ENCODE measurements at places on chromosomes 6 and 20.
A peak's percentile ranks its signal among the peaks of the same experiment; 100 is the strongest.

GRCh38 chr20:45924391-45925261, 9.9 kb upstream of the PCIF1 start:
- DNase-seq, result no peak

- DNase-seq, result no peak
These were observed 207.4 kb downstream of the BMP2 start for GRCh38 chr20:6974838-6975237.

DNA sequence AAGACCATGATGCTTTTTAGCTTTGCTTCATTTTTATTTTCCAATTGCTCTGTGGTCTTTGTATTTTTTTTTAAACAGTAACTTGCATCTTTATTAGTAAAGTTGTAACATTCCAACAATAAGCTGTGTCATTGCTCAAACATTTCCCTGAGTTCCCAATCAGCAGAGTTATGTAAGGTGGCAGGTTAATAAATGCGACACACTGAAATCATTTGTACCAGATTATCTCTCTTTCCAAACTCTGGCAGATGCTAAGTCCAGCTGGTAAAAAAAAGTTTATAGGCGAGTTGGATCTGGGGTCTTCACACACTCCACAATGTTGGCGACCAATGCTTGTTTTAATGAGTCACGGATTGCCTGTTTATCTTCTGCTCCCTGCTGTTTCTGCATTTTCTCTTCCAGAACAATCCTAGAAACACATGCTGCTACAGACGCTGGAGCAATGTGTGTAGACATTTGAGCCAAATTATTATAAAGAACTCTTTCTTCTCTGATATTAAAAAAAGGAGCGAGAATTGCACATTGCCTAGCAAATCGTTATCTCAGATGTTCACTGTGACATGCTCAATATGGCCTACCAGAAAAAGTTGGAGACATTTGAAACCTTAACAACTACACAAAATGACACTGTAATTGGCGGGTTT, 113.6 kb upstream of the IFNGR1 start:
- no peak for DNase-seq

DNA sequence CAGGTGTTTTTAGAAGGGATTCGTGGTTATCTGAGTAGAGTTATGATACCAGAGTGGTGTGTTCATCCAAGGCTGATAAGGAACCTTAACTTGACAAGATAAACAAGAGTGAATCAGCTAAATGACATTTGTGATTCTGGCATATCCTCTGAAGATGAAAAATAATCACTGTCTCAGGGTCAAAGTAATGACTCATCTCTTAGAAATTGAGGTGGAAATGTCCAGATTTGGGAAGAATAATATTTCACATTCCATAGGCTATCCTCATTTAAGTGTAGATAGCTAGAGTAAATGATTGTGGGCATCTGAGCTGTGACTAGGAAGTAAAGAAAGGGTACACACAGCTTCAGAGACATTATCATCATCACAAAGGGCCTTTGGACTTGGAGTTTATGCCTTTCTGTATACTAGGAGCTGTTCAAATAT, 255.7 kb downstream of the GJA1 start:
- no peak for DNase-seq

DNA sequence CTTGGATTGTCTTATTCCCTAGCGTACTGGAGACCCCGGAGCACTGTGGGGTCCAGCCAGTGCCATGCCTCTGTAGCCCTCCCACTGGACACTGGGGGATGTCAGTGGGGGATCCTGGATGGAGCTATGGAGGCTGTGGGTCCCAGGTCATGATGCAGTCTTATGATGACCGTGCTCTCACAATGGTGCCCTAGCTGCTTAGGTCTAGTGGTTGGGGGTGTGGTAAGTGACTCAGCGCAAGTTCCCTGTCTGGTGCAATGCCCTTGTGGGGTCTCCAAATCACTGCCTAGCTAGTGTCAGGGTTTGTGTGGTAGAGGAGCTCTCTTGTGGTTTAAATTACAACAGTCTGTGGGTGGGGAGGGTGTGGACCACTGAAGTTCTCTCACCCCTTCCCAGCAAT, 135.4 kb downstream of the CDC5L start:
- DNase-seq, result no peak

DNA sequence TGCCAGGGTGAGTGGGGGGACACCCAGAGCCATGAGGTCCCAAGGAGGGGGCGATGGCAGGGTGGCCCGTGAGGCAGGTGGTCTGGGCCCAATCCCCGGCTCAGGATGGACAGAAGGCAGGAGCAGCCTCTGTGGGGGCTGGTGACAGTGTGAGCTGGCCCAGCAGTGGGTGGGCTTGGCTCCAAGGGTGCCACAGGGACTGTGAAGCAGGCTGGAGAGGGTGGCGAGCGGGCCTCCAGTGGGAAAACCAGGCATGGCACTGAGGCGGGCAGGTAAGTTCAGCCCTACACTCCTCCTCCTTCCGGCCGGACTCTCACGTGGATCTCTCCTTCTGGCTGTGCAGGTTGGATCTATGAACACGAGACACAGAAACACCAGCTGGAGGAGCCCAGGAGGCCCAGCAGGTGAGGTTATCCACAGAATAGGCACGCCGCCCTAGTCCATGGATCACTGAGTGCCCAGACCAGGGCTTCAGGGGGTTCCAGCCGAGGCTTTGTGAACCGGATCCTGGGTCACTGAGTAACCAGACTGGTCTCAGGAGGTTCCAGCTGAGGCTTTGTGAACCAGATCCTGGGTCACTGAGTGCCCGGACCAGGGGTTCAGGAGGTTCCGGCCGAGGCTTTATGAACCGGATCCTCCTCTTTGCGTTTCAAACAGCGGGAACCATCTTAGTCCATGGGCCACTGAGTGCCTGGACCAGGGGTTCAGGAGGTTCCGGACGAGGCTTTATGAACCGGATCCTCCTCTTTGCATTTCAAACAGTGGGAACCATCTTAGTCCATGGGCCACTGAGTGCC, 76.4 kb upstream of the BHLHE23 start:
- DNase-seq, result no peak

GRCh38 chr6:157020881-157021343, 243.7 kb downstream of the ARID1B start:
- DNase-seq, result peak; percentile 89

GRCh38 chr20:19961293-19961692, 55.9 kb upstream of the NAA20 start:
- no peak for DNase-seq

DNA sequence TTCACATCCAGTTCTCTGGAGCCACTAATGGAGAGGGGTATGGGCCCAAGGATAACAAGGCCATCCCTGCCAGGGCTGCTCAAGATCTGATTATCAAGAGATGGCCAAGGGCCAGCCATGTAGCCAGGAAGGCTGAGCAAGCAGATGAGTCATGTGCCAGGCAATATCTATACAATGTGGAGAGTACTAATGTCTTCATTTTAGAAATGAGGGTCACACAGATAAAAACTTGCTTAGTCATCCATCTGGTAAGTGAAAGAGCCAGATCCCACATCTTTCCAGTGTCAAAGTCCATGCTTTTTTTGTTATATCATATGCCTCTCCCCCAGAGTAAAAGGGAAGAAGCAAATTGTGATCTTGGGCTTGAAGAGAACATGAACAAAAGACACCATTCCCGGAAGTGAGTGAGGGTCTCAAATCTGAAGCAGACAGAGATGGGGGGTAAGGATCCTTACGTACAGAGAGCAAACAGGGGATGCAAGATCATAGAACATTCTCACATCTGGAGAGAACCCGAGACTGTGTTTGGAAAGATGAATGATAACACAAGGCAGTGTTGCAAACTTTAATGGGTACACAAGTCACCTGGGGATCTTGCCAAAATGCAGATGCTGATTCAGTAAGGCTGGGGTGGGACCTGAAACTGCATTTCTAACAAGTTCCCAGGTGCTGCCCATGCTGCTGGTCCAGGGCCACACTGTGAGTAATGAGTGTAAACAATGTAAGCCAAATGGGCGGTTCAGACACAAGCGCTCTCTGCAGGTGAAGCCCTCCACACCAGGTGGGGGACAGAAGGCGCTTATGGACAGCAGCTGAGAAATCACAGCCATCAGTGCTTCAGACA, 20.0 kb upstream of the GSTA3 start:
- DNase-seq, result peak; percentile 90

DNA sequence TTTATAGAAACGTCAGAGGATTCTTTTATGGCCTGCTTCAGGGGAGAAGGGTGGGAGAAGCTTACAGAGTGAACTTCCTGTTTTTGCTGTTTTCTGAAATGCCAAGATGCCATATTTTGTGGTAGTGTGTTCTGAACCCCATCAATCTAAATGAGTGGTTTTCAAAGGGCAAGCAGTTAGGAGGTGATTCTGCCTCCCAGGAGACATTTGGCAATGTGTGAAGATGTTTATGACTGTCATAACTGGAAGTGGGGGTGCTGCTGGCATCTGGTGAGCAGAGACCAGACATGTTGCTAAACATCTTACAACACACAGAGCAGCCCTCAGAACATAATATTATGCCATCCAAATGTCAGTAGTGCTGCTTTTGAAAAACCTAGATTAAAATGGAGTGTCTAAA, 6.0 kb upstream of the PRL start:
- peak; percentile 29 for DNase-seq

GRCh38 chr6:121809211-121809610, 373.8 kb downstream of the GJA1 start:
- DNase-seq, result no peak

DNA sequence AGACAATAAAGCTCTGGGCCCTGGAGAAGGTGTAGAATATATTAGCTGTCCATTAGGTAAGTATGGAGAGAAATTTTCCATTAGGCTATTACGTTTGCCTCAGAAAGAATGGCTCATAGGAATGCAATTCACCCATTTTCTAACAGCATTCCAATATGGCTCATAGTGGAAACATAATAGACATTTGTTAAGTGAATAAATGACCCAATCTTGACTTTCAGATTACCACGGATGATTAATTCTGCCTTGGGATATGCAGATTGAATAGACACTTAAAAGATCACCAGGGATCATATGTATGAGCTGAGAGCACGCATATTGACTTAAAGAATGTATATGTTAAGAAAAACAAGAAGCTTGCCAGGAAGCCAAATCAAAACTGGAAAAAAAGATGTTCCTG, 209.1 kb upstream of the CDYL start:
- no peak for DNase-seq

DNA sequence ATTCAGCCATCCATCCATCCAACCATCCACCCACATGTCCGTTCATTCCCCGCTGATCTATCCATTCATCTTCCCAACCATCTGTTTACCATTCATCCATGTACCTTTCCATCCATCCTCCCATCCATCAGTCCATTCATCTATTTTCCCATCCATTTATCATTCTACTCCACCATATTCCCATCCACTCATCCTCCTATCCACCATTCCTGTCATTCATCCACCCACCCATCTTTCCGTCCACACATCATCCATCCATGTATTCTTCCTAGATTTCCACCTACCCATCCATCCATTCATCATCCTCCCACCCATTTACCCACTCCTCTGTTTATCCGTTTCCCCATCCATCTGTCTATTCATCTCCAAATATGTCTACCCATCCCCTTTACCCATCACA, 6.8 kb downstream of the BPIFB6 start:
- DNase-seq, result no peak

Measured in OCI-M1 (cell line).